Natural killer cell (primary cell): ENCODE measurements at places on chromosomes 2 and 18. TPM values are rescaled to one million over a fixed set of nuclear protein-coding genes. Genes with fewer than 3 reads are reported as not detected.

DNA sequence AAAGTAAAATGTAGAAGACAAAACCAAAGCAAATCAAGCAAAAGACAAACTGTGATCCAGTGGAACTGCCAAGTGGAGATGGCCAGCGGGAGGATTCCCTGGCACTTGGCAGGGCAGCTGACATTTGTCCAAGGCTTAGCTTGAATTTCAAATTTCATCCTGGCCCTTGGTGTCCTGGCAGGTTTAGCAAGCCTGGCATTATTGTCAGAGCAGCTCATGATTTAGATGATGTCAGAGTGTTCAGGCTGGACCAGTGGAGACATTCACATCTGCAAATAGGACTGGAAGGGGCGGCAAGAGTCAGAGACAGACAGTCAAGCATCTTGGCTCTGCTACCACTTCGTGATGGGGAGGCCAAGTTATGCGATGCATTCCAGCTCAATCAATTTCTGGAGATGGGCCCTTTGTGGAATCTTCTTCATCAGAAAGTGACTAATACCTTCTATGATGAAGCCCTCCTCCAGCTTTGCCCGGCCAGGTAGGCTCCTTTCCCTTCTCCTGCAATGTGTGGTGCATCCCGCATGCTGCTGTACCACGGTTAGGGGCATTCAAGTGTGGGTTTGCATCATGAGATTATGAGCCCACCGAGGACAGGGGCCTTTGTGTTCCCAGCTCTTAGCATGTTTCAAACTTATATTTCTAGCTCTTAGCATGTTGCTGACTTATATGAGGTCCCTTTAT lies 199.7 kb downstream of the ANKRD30B start:
- H3K4me1 ChIP-seq = no peaks in the 10 kb centered on the region
- H3K27me3 ChIP-seq = no peaks in the 10 kb centered on the region
- H3K36me3 ChIP-seq = no peaks in the 10 kb centered on the region
- no peak overlapping the region for H3K27ac ChIP-seq
- no peak for DNase-seq

DNA sequence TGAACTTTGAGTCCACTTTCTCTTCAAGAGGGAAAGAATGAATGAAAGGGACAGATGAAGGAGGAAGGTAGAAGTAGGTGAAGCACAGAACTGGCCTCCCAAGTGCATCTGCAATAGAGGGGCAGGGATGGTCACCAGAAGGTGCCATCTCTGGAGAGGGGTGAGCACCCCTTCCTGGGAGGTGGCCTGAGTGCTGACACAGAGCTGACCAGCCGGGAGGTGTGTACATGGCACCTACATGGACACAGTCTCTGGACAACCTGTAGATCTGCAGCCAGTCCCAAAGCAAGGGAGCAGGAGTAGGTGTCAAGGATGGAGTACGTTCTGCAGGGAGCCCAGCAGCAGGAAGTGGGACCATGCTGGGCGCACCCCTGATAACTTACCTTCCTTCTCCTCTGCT lies 83.2 kb downstream of the TFCP2L1 start:
- no peak overlapping the region for H3K4me3 ChIP-seq
- peaks cover 3% of the 10 kb centered on the region for H3K4me1 ChIP-seq
- no peak overlapping the region for H3K27ac ChIP-seq
- H3K27me3 ChIP-seq = no peaks in the 10 kb centered on the region

The CFC1 gene
- total RNA-seq = not detected

DNA sequence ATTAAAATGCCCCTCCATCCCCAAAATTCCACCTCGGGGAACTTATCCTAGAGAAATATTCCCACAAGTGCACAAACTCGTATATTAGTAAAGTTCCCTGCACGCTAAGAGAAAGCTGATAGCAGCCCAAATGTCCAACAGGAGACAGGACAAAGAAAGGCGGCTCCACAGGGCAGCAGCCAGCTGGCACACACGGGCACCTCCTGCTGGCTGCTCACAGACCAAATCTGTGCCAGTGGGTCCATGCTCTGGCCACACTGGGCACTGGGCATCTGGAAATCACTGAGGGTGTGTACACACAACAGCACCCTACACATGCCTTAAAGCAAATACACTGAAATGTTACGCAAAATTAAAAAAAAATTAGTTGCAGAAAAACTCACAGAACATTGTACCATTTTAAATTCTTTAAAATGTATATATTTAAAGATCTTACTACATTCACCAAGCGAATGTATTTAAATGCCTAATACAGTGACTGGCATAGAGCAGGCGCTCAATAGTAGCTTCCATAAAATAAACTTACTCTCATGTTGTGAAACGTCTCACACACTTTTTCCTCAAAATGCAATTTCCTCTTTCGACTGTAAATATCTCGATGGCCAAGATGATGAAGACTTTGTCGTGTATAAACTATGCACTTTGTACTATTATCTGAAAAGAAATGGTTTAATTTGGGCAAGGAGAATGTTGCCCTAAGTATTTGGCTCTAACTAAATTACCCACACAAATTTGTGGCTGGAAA lies 19.4 kb downstream of the ZNF516 start:
- H3K27ac ChIP-seq = no peak overlapping the region
- no peak overlapping the region for H3K4me3 ChIP-seq
- DNase-seq = no peak
- peaks cover 4% of the 10 kb centered on the region for H3K4me1 ChIP-seq
- no peaks in the 10 kb centered on the region for H3K36me3 ChIP-seq
- no peaks in the 10 kb centered on the region for H3K27me3 ChIP-seq
